ENCODE measurements at places on chromosomes 7 and 10.

- no peak for DNase-seq
Measured at GRCh38 chr7:44189286-44189992, at the start of gene GCK. Gene GCK (minus strand): TSS chr7:44189439. CDS start chr7:44188953, 486 bp downstream.

DNA sequence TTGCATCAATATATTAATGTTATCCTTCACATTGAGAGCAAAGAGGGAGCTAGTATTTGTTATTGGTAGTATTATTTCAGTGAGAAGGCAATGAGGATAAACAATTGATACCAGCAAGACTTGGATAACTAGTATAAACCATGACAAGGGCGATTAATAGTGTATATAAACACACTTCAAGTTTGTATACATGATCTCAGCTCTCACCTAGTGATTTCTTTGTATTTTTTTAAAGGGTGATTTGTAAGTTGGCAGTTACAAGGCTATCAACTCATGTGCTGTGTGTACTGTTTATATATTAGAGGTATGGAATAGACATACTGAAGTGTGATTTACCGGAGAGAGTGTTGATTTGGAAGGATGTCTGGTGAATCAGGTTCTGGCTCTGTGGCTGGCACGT, 88.0 kb downstream of the SNX10 start:
- no peak for DNase-seq

DNA sequence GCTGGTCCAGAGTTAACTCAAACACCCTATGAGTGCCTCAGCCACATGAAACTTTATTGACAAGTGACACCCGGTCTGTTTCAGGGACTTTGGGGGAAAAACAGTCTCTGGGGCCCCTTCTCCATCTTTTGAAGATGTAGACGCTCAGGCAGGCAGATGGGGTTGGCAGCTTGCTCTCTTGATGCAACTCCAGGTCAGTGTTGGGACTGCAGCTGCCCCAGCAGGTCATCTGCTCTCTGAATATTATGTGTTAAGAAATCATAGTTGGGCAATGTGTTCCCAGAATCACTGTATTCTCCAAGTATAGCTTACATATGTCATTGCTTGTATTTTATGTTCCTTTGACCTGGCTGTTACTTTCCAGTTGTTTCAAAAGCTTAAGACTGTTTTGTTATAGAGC, 544.9 kb upstream of the MGMT start:
- DNase-seq, result no peak

GRCh38 chr10:118449521-118449920, 107.4 kb upstream of the FAM204A start:
- no peak for DNase-seq

- no peak for DNase-seq
Measured at GRCh38 chr10:58399410-58399809, 14.2 kb downstream of the TFAM start.

GRCh38 chr7:27634671-27635493, 27.8 kb downstream of the HIBADH start:
- DNase-seq, result peak; percentile 76

DNA sequence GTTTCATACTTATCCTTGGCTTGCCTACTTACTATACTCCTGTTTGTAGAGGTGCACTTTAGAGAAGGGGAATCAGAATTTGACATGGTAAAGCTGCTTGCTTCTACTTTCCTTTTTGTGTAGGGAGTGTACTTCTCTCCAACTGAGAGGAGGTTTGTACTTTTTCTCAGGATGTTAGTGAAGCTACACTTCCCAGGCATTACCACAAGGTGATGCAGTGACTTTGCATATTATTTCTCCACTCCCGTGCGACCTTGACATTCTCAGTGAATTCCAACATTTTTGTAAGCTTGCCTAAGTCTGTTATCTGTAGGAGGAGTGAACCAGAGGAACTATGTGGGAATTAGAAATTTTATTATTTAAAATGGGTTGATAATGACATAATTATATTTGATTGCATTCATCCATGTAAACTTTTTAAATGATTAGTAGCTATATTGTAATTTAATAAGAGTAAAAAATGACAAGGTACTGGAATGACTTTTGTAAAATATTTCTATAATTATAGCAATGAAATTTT, 5.2 kb downstream of the TAX1BP1 start:
- DNase-seq, result peak; percentile 3

- peak; percentile 3 for DNase-seq
Measured at GRCh38 chr7:45921699-45922519, 837 bp upstream of the IGFBP3 start.

DNA sequence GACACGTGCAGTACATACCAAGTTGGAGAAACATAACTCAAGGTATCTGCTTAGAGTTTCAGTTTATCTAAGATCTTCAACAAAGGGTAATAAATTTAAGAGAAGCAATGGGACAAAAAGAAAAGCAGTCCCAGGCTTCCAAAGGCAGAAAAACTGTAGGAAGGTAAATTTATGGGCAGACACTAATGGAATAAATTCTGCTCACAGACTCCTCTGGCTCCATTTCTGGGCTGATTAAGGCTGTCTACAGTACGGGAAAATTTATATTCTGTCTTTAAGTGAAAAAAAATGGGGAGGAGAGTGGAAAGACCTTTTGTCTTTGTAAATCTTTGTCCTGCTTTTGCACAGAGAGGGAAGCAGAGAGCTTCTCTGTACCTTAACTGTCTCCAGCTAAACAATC, 587.5 kb upstream of the IGFBP3 start:
- DNase-seq, result no peak

DNA sequence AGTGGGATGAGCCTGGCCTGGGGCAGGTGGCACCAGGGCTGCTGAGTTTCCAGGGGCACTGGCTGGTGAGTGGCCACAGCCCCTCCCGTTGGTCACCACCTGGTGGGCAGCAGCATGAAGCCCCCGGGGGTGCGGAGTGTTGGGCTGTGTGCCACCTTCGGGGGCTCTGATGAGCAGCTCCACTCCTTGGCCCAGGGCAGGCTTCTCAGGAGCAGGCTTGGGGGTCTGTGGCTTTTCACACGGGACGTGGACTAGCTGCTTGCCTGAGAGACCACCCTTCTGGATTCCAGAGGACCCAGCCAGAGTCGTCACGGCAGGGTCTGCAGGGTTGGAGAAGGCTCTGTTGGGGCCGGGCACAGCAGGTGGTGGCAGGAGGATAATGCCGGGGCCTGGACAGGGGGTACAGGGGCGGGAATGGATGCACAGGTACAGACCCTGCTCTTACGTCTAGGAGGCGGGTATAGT, 193.1 kb downstream of the ADARB2 start:
- DNase-seq, result no peak

DNA sequence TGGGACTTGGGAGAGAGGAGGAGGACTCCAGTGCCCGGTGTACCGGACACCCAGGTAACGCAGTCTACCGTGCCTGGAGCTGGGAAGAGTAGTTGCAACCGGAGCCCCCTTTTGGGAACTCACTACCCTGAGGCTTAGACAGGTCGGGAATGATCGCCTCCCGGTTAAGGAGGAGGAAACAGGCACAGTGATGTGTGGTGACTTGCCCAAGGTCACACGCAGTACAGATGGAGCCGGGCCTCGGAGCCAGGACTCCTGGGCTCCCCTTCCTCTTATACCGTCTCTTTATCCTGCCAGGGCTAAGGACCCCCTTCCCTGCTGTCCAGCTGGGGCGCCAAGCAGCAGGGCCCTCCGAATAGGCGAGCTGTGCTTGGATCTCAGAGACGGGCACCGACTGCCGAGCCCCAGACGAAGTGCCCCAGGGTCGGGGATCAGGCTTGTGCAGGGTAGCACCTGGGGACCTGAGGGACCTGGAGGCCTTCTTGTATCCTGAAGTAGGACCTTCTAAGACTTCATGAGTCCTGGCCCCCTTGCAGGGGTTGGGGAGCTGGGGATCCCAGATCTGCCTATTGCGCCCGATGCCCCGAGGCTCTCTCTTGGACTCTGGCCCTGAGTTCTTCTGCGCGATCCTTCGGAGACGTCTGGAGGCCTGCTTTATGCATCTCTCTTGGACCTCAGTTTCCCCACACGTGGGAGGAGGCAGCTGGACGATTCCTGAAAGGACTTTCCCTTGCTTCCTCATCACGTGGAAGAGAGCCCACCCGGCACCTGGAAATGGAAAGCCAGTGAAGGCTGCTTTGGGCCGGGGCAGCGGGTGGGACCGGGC, 767 bp upstream of the CYP26A1 start:
- DNase-seq, result no peak
